ENCODE measurements at places on chromosomes 11 and 22.

- no peak for DNase-seq
These were observed 30.8 kb downstream of the ACO2 start for GRCh38 chr22:41499624-41500280.

DNA sequence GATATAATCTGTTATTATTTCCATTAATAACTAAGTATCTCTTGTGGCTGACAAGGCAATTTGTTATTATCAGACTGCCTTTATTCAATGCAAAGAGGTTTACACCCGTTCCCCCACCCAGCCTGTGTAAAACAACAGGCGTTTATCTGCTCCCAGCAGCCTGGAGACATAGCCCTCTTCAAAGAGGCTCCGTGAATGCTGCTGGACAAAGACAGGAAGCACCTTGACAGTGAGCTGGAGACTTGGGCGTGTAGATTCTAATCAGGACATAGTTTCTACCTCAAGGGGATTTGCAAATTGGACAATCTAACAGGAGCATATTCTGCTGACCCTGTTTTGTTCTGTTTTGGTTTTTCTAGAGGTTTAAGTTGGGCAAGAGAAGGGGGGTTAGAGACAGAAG is 733.0 kb upstream of the KIRREL3 start:
- no peak for DNase-seq

GRCh38 chr11:76169473-76169896 is 36.8 kb downstream of the WNT11 start:
- no peak for DNase-seq

DNA sequence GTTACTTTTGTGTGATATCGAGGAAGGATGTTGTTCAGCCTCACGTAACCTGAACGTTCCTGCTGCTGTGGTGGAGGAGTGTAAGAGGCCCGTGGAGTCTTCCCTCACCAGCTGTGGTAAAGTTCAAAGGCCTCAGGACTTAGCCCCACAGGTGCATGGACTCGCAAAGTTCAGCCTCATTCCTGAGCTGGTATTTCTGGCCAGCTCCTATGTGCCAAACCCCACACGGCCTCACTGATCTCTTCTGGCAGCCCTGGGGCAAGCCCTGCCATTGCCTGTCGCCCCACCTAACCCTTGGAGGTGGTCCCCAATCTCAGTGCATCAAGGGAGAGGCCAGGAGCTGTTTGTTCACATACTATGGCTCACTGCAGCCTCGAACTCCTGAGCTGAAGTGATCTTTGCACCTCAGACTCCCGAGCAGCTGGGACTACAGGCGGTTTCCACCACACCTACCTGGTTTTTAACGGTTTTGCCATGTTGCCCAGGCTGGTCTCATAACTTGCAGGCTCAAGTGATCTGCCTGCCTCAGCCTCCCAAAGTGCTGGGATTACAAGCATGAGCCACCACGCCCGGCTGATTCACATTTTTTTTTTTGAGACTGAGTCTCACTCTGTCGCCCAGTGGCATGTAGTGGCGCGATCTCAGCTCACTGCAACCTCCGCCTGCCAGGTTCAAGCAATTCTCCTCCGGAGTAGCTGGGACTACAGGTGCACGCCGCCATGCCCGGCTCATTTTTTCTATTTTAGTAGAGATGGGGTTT is 2.2 kb downstream of the PHRF1 start:
- no peak for DNase-seq

GRCh38 chr11:126357055-126357962 is 1.8 kb downstream of the ST3GAL4 start:
- DNase-seq: no peak

DNA sequence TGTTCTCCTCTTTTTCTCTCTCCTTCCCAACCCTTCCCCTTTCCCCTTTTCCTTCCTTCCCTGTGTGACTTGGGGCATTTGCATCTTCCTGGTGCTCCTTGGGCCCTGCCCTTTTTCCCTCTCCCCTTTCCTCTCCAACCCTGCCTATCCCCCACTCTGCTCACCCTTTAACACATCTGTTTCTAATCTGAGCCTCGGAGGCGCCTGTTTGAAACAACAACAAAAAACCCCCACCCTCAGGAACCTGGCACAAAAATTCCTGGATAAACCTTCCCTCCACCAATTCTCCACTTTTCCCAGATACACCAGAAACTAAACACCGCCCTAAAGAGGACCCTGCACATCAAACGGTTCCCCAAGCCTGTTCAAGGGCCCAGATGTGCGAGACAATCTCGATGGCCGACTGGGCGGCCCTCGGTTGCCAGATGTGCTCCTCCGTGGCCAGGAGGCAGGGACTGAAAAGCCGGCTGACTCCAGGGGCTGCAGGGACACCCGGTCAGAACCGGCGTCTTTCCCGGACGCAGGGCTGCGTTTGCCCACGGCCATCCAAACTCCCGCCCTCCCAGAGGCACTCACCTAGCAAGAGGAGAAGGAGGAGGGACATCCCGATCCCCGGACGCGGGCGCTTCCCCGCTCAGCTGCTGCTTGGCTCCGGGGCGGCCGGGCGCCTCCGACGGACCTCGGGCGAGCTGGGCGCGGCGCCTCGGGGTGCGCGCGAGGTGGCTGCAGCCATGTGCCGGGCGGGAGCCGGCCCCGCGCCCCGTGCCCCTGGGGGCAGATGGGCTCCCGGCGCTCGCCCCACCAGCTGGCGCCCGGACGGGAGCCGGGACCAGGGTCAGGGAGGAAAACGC is 486 bp downstream of the CLMP start:
- DNase-seq: no peak

GRCh38 chr11:127037001-127037400 is 36.4 kb upstream of the KIRREL3 start:
- no peak for DNase-seq

DNA sequence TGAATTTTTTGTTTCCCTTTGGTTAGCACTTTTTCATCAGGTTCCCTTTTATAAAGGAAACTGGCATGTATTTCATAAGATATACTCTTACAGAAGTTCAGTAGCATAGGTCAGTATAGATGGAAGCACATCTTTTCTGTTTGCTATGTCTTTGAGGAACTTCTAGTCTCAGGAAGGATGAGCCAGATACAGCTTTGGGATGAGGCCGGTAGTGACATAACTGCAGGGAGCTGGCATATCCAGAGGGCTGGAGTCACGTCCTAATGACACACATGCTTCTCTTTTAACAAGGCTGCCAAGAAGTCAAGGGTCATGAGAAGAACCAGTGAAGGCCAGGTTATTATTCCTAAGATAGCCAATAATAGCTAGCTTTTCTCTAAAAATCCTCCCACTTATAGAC is 33.3 kb upstream of the ADSL start:
- DNase-seq: no peak

- no peak for DNase-seq
These were observed 729.4 kb downstream of the OPCML start for GRCh38 chr11:132802947-132803346.

DNA sequence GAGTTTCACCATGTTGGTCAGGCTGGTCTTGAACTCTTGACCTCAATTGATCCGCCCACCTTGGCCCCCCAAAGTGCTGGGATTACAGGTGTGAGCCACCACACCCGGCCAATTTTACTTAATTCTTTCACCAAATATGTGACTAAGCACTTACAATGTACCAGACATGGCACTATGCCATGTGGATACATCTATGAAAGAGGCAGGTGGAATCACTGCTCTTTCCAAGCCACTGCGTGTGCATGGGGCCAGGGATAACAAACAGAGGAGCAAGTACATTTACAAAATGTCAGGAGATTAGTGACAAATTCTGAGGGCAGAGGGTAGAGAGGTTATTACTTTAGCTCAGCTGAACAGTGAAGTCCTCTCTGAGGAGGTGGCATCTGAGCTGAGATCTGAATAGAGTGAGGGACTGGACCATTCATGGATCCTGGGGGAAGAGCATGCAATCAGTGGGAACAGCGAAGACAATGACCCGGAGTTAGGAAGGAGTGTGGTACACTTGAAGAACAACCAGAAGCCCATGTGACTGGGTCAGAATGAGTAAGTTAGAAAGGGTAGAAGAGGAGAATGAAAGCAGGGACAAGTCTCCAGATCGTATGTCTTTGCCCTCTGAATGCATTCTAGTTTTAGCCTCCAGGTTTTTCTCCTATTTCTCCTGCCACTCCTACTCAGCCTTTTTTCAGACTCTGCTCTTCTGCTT is 38.3 kb upstream of the GRAMD1B start:
- DNase-seq: no peak

DNA sequence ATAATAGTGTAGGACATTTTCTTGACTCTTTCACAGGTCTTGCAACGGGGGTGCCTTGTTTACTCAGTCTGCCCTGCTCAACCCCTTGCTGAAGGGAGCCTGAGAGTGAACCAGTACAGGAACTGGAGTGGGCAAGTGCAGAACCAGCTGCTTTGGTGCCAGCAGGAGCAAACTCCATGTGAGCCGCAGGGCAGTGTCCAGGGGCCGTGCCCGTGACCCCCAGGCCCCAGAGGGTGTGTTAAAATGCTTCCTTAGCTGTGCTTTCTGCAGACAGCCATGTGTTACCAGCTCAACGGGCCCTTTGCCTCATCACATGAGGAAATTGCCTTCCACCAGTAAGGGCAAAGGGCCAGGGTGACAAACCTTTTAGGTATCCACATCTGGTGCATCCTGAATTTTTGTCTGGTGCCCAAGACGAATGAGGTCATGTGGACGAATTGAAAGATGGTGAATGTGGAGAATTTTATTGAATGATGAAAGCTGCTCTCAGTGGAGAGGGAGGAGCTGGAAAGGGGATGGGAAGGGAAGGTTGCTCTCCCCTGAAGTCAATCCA is 53.6 kb upstream of the OR5D13 start:
- no peak for DNase-seq

DNA sequence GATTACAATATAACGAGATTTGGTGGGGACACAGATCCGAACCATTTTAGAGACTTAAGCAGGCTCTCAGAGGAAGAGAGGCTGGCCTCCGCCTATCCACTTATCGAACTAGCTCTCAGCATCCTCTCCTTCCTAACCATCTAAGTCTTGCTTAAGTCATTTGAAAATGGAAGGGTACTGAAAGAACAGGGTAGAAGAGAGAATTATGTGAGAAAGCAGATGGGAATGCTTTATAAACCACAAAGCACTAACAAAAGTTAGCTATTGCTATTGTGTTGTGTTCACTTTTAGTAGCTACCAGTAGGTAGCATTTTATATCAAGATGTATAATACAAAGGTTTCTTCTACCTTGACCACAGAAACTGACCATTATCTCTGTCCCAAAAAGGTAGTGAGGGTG is 153.4 kb upstream of the CADM1 start:
- no peak for DNase-seq

DNA sequence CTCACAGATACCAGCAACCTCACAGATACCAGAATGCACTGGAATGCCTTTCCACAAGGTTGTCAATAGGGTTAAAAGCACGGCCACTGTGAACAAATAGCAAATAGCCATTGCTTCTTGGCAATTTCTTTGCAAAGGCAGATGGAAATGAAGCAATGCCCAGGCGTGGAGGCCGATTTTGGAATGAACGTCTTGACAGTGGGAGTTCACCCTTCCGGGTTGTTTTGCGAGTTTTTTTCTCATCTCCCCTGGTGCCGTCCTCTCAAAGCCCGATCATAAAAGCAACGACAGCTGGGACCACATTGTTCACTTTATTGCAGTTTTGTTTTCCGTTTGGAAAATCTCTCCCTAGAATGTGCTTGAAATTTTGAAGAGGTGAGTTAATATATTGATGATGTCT is 38.0 kb upstream of the CD82 start:
- DNase-seq: no peak

GRCh38 chr11:128188346-128189004 is 398.9 kb downstream of the ETS1 start:
- no peak for DNase-seq

DNA sequence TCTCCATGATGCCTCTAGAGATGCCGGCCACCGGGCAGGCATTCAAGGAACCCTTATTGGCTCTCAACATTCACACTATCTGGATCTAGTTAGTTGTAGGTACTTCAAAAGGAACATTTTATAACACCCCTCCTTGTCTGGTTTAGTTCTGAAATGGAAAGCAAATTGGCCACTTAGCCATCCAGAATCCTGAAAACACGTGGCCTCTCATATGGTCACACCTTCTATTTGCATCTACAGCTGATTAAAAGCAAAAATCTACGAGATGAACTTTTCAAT is 29.2 kb downstream of the ABTB2 start:
- DNase-seq: no peak

- DNase-seq: no peak
These were observed at the start of gene TTC38 for GRCh38 chr22:46267431-46268279. TSS of gene TTC38 (plus strand) at chr22:46268008. CDS start at chr22:46268040, 32 bp downstream.

GRCh38 chr11:75548595-75549272 is 13.3 kb upstream of the SERPINH1 start:
- DNase-seq: no peak

DNA sequence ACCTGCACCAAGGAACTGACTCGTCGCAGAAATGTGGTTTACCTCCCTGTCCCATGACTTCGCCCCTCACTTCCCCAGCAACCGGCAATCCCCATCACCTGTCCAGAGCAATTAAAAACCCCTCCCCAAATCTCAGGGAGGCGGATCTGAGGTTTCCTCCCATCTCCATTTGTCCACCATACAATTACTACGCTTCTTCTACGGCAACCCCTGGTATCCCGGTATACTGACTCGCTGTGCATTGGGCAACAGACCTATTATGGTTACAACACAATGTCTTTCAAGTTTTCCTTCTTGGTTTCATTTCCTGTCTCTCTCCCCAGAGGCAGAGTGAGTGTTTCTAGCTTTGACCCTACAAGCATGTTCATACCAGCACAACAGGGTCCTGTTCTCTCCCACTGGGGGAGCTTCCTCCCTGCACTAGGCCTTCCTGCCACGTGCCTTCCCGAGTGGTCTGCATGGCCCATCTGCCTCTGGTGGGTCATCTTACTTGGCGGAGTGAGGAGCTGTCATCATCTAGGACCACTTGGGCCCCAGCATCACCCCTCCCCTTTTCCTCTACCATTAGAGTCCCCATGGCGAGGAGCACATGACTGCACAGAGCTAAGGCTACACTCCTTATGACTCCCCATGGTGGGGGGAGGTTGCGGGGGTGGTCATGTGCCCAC is 30.3 kb upstream of the NAP1L4 start:
- DNase-seq: no peak

GRCh38 chr22:46286006-46286405 is 10.7 kb upstream of the GTSE1 start:
- no peak for DNase-seq

DNA sequence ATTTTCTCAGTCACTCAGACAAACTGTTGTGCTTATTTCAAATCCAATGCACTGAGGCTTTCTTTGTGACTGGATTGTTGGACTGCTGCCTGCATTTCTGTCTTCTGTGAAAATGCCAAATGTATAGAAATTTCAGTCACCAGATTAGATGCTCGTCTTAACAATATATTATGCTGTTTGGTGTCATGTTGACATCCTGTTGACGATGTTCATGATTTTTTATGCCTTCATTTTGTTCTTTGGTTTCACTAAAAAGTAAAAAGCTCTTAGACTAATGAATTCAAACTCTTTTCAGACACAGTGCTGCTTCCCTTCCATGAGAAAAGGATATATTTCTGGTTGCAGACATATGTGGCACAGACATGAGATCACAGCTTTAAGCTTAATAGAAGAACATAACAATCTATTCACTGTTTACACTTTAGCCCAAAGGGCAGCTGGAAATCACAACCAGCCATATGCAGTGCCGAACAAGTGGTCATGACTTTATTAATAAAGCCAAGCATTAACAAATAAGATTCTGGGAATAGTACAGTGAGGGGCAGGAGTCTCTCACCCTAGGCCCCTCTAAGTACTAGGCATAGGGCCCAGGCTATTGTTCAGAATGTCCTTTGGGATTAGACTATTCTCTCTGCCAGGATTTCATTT is 9.4 kb upstream of the SOX6 start:
- DNase-seq: no peak

All from NK-92 treated with Interleukin-12 subunit alpha and Interleukin-12 subunit beta, amount 100 ng/mL, for 24 hours (cell line).